NCI-H1694 (cell line): ENCODE measurements at places on chromosomes 5 and 9.

DNA sequence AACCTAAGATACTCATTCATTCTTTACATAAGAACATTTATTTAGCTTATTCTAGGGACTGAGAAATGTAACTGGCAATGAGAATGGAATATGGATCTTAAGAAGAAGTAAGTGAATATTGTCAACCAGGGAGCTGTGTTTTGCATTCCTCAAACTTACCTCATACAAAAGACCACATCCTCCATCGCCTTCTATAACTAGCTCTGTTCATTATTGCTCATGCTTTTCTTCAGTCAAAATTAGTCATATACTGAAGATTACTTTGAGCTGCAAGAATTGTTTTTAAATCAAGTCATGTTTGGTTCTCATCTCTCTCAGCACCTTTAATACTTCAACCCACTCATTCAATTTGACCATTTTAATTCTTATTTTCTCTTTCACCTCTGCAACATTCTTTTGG, 140.3 kb upstream of the RASA1 start:
- DNase-seq: no peak

DNA sequence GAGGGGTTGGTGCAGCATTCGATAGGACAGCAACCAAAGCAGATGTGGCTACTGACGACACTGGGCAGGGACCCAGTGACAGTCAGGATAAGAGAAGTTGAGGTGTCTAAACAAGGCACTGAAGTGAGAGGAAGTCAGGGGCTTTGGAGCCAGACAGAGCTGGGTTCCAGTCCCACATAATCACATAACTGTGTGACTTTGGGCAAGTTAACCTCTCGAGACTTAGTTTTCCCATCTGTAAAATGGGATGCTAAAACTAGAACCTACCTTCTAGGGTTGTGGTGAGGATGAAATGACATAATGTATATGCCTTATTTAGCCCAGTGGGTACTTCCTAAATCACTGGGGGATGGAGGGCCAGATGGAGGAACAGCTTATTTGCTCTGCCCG, 3.1 kb downstream of the ANGPTL2 start:
- DNase-seq: no peak

- no peak for DNase-seq
Observed at GRCh38 chr9:101737165-101737704, 1.2 kb downstream of the GRIN3A start.

GRCh38 chr5:14472986-14473567, 108.5 kb upstream of the OTULINL start:
- DNase-seq: no peak

DNA sequence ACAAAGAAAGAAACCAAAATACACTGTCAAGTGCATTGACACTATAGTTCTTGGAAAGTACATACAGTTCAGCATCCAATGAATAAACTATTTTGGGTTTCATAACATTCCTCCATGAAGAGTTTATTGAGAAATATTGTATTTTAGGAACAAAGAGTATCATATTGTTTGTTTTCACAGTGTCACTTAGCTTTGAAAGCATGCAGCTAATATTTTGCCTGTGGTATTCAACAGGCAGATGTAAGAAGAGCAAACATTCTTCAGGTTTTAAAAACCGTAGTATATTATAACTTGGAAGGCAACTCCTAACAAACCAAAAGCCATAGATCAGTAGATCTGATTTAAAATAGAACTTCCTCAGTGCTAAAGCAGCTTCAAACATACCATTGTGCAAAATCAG, 4.5 kb downstream of the PRELID2 start:
- DNase-seq: no peak

- DNase-seq: no peak
Observed at GRCh38 chr9:4371108-4371507, 71.2 kb upstream of the GLIS3 start.

GRCh38 chr9:35658968-35659220, 802 bp downstream of the CCDC107 start:
- no peak for DNase-seq

GRCh38 chr9:108621991-108622855, 233.6 kb downstream of the ACTL7B start:
- DNase-seq: no peak

GRCh38 chr5:95892784-95893354, 68.8 kb downstream of the ELL2 start:
- DNase-seq: no peak
